Esophagus mucosa (tissue), 1 donor: ENCODE measurements at places on chromosomes 5 and 9. TPM values are rescaled to one million over a fixed set of nuclear protein-coding genes. Genes with fewer than 3 reads are reported as not detected.

ZNF474 gene
- total RNA-seq: not detected

CCDC112 gene
- total RNA-seq: 3.3 TPM

MYOZ3 gene
- not detected for total RNA-seq

IFNA21 gene
- total RNA-seq: not detected

TMC1 gene
- 3.3 TPM for total RNA-seq

TMEM232 gene
- total RNA-seq: 0.56 TPM

PTPRD gene
- 8.7 TPM for total RNA-seq

GFI1B gene
- not detected for total RNA-seq

SPATA31A3 gene
- total RNA-seq: not detected

NUP188 gene
- 43.5 TPM for total RNA-seq

MAP3K1 gene
- total RNA-seq: 15.5 TPM

IFNA13 gene
- total RNA-seq: not detected

ARSI gene
- total RNA-seq: 1.7 TPM

CD72 gene
- total RNA-seq: 0.52 TPM

ADGRD2 gene
- 0.08 TPM for total RNA-seq

CARD6 gene
- total RNA-seq: 15.9 TPM

VAV2 gene
- total RNA-seq: 9.1 TPM

IGIP gene
- total RNA-seq: 2.6 TPM

PAX5 gene
- total RNA-seq: 0.44 TPM

LTC4S gene
- total RNA-seq: 5.1 TPM

PTPN3 gene
- total RNA-seq: 11.0 TPM

FBLL1 gene
- total RNA-seq: not detected

PAEP gene
- total RNA-seq: not detected

MARCHF6 gene
- 50.6 TPM for total RNA-seq

NDUFS4 gene
- total RNA-seq: 70.8 TPM

ROR2 gene
- total RNA-seq: 2.5 TPM

PCDHGA5 gene
- 0.72 TPM for total RNA-seq

SLC6A3 gene
- total RNA-seq: 0.16 TPM

ITK gene
- 0.40 TPM for total RNA-seq

ELOVL7 gene
- total RNA-seq: 5.3 TPM

EXOC3 gene
- total RNA-seq: 37.4 TPM

OR1J2 gene
- not detected for total RNA-seq

NME5 gene
- 0.44 TPM for total RNA-seq

HEMGN gene
- total RNA-seq: not detected

N4BP3 gene
- total RNA-seq: 16.5 TPM
